ENCODE measurements at places on chromosomes 1 and 21.

DNA sequence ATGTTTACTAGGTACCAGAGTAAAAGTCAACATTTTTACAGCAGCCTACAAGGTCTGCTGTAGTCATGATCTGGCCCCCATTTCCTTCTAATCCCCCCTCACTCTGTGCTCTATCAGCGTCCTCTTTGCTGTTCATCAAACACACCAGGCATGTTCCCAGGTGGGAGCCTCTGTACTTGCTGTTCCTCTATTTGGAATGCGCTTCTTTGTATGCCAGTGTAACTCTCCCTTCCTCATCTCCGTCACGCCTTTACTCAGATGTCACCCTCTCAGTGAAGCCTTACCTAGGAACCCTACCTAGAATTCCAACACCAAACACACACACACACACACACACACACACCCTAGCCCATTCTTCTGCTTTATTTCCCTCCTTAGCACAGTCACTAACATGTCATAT is 21.0 kb downstream of the TP53BP2 start:
- no peak for DNase-seq

DNA sequence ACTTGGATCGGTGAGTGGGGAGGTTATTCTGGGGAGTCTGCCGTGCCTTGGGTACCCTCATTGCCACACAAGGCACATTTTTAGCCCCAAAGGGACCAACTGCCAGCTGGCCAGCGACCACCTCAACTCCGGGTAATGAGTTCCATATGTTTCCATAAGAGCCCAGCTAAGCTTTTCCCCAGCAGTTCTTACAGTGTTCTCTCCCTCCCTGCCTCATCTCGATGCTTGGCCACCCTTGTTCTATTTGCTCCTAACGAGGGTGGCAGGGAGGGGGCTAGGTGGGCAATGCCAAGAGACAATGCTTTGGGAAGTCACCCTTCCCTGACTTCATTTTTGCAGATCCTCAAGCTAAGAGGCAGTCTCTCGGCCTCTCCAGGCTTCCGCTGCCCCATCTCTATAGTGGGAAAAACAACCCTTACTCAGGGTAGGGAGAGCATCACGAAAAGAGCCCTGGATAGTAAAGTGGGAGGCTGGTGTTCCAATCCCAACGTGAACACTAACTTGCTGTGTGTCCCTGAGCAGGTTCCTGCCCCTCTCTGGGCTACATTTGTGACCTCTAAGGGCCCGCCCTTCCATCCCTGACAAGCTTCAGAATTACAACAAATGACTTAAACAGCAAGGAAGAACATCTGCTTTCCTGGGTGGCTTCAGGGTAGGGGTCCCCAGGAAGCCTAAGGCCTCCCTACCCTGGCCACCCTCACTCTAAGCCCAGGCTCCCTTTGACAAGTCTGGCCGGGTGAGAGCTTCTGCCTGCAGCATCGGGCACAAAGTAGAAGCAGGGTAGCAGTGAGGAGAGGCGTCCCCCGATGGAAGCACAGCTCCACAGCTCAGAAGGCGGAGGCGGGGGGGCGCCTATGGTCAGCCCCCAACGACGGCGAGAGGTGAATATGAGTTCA is 5.8 kb downstream of the ID3 start:
- DNase-seq: no peak

DNA sequence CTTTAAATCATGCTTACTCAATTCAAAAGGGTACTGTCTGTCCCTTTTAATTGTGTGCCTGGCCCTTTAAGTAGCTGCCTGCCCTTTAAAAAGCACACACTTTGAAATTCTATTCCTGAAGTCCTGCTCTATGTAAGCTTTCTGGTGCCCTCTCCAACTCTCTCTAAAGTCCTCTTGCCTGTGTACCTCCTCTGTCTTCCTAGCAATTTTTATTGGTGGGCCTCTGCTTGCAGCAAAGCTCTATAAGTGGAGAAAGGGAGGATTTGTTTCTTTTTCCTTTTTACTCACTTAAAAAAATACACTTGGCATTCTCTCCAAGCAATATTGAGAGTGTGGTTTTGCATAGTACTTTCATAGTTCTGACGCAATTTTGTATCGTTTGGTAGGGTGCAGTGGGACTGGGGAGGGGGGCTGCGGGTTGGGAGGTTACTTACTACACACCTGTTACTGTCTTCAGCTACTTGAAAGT is 135.4 kb downstream of the LMO4 start:
- no peak for DNase-seq

DNA sequence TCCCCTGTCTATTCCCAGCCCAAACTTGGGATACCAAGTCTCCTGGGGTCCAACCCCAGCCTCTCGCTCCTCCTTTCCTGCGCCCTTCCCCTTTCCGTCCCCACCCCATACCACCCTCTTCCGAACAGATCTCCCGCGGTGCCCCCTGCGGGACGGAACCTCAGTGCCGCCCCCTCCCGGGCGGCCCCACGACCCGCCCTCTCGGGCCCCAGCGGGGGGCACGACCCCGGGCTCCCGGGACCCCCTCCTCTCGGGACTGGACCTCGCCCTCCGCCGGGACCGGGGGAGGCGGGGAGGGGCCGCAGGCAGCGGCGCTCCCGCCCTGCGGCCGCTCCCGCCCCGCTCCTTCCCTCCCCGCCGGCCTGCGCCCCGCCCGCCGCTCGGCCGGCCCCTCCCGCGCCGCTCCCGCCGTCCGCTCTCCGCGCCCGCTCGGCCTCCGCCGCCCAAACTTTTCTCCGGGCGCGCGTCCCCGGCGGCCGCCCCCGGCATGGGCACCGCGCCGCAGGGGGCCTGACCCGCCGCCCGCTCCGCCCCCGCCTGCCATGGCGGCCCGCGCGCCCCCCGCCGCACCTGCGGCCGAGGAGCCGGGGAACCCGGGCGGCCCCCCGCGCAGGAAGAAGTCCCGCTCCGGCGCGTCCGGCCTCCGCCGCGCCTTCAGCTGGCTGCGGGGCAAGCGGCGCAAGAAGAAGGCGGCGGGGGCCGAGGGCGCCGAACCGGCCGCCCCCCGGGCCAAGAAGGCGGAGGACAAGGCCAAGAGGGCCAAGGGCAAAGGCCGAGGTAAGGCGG is 39.0 kb upstream of the SYNC start:
- no peak for DNase-seq

DNA sequence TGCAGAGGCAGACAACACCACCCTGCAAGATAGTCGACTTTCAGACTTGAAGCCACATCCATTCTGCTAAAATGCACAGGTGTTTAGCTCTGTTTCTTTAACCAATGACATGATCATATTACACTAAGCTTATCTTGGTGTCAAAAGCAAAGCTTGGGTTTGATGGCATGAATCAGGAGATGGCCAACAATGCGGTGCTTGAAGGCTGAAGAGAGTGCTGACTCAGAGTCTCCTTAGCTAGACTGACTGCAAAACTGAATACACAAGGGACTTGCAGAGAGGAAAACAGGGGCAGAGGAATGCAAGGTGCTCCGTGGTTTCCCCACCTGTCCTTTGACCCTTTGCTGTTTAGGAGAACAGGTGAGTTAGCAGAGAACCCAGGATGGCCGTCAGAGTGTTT is 262.6 kb downstream of the SIPA1L2 start:
- DNase-seq: no peak

GRCh38 chr1:89176971-89177370 is 1.2 kb upstream of the GBP7 start:
- DNase-seq: no peak

DNA sequence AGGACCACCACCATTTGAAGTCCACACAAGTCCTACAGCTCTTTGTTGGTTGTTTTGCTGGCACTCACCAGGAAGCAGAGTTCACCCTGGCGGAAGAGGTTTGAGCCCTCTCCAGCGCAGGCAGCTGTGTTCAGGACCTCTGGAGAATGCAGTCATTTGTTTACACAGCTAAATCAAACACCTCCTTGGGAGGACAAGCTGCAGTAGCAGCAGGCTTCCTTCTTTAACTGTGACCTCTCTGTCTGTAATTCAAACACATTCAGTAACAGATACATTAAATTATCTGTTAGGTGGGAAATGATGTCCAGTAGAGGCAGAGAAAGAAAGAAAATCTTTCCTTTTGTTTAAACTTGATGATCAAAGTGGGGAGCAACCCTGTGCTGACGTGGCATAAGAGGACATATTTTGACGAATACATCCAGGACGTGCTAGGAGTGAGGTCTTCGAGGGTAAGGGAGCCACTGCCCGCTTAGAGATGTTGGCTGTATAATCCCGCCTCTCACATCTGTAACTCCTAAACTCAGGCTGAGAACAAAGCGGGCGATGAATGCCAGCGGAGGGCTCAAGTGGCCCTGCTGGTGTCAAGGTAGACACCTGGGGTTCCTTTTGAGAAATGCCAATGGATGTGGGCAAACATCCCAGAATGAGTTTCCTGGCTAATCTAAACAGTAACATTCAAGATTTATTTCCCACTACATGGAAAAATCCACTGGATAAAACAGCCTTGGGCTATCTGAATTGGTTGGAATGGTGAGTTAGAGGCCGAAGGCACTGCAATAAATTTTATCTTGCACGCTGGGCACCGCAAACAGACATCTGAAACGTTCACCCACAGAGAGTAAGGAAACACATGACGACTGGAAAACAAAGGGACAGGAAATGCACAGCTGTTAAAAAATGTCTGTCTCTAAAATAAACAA is 51.7 kb downstream of the ABCA4 start:
- DNase-seq: no peak

DNA sequence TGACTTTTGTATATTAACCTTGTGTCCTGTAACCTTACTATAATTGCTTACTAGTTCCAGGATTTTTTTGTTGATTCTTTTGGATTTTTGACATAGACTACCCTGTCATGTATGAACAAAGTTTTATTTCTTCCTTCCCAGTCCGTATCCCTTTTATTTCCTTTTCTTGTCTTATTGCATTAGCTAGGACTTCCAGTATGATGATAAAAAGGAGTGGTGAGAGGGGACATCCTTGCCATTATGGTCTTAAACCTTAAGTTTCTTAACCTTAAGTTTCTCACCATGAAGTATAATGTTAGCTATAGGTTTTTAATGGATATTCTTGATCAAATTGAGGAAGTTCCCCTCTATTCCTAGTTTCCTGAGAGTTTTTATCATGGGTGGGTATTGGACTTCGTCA is 24.5 kb upstream of the TBX19 start:
- DNase-seq: no peak

- no peak for DNase-seq
Observed at GRCh38 chr1:205046870-205047269, 3.9 kb downstream of the CNTN2 start.

DNA sequence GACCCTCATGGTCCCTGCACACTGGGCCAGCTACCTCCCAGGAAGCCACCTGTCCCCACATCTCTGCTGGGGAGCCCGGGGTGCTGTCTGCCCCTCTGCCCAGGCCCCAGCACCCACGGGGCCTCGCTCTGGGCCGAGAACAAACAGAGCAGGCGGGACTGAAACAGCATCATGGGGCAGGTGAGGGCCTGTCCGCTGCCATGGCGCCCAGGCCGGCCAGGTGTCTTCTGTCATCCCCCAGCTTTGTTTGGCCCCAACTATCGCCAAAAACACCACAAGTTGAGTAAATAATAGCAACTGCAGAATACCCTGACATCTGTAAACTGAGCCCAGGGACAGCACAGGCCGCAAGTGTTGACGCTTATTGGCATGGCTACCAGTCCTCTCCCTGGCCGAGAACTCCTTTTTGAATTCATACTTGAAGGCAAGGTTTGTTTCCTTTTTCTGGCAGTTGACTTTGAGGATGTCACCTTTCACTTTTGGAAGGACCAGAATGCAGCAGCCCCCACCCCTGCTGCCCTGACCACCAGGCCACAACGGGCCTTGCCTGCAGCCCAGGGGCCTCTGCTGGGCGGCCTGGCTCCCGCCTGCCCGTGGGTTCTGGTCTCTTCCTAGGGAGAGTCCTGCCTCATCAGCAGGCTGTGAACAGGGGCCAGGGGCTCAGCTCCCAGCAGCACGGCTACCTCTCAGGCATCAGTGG is 152.7 kb downstream of the CASZ1 start:
- no peak for DNase-seq

GRCh38 chr1:31639543-31639942 is 5.1 kb downstream of the PEF1 start:
- DNase-seq: no peak

DNA sequence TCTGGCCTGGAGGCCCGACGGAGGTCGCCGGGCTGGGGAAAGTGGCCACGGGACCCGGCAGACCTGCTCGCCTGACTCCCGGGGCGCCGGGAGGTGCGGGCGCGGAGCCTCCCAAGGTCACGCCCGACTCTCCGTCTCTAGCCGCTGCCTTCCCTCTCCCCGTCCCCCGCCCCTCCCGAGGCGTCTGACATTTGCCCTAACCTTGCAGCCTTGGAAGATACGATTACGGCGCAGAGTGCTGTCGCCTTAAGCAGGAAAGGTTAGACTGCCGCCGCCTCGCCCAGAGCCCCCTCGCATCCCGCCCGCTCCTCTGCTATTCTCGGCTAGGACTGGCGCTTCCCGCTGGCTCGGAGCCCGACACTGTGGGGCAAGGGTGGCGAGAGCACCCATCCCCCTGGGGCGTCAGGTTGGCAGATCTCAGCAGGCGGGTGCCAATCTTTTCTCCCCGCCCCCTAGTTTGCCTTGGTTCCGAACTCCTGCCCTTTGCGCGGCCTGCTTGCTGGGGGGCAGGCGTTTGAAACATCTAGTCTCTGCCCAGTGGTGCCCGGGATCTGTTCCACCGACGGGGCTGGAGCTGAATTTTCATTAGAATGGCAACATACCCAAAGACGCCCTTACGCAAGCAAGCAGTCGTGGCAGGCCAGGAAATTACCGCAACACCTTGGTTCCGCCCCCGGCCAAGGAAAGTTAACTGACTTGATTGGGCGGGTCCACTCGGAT is 835 bp downstream of the PGM1 start:
- peak; percentile 80 for DNase-seq

- no peak for DNase-seq
Observed at GRCh38 chr1:212805767-212806166, 14.1 kb downstream of the TATDN3 start.

DNA sequence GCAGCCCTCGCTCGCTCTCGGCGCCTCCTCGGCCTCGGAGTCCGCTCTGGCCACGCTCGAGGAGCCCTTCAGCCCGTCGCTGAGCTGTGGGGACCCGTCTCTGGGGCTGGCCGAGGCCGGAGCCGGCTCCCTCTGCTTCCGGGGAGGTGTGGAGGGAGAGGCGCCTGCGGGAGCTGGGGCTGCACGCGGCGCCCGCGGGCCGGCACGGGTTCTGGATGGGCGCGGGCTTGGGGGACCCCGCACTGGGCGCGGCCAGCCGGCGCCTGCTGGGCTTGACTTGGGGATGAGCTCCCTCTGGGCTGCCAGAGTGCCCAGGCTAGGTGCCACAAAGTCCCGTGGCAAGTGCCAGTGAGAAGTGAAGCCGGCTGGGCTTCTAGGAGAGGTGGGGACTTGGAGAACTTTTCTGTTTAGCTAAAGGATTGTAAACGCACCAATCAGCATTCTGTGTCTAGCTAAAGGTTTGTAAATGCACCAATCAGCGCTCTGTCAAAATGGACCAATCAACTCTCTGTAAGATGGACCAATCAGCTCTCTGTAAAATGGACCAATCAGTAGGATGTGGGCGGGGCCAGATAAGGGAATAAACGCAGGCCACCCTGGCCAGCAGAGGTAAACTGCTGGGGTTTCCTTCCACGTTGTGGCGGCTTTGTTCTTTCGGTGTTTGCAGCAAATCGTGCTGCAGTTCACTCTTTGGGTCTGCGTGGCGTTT is 20.2 kb downstream of the EXOC8 start:
- DNase-seq: no peak

GRCh38 chr1:46301406-46301807 is 2.0 kb downstream of the LRRC41 start:
- no peak for DNase-seq

GRCh38 chr1:3468236-3469103 is 14.0 kb downstream of the ARHGEF16 start:
- no peak for DNase-seq

- DNase-seq: no peak
Observed at GRCh38 chr1:168170564-168171508, 7.9 kb upstream of the TIPRL start.

Measured in stimulated activated CD4-positive, alpha-beta T cell treated with anti-CD3 and anti-CD28 coated beads, Interleukin-4, amount 100 ng/mL, for 24 hours (primary cell).